ENCODE measurements at places on chromosomes 2 and 18.
A peak's percentile ranks its signal among the peaks of the same experiment; 100 is the strongest.

GRCh38 chr2:57049273-57049672 lies 865.5 kb downstream of the CCDC85A start:
- DNase-seq: no peak

DNA sequence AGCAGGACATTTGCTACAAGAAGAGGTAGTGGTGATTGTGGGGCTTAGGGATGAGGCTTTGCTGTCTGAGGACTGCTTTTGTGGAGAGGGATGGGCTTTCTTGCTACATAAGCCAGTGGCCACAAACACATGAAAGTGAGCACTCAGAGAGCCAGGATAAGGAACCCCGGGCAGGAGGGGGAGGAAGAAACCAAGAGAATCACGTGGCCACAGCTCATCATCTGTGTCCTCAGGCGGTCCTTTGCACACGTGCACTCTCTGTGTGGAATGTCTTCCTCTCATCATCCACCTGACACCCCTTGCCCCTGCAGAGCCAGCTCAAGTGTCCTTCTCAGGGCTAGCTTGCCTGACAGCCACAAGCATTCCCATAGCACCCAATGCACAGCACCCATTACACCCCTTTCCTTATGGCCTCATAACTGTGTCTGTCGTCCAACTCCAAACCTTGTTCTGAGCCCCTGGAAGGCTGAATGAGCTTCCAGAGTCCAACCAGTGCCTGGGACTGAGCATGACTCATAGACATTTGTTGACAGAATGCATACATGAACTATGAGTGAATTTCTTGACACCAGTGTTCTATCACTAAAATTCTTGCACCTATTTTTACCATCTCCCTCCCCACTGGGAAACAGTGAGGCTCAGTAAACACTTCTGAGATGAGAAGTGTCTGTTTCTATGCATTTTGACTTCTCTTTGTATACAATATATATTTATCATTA lies 398.3 kb downstream of the ALK start:
- no peak for DNase-seq

DNA sequence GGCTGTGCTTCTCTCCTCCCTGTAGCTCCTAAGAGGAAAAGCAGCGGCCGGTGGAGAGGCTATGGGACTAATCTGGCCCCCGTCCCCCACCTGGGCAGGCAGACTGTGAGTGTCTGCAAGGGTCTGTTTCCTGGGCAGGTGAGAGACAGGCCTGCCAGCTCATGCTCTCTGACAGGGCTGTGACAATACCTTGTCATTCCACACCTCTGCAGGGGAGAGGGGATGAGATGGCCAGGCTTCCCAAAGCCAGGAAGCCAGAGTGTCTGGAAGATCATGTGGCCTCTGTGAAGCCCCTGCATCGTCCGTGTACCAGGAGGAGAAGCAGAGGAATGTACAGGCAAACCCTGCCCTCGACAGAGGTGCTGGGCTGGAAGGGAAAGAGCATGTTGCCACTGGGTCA lies 142.5 kb upstream of the GATA6 start:
- DNase-seq: no peak

GRCh38 chr2:46385786-46386577 lies 88.8 kb downstream of the EPAS1 start:
- DNase-seq: no peak

- DNase-seq: no peak
These were observed 57.8 kb downstream of the C2orf76 start for GRCh38 chr2:119308793-119309330.

- DNase-seq: no peak
These were observed 483.0 kb upstream of the FSIP2 start for GRCh38 chr2:185255566-185255965.

- no peak for DNase-seq
These were observed 28.8 kb upstream of the INHBB start for GRCh38 chr2:120317180-120317533.

GRCh38 chr2:119739580-119740255 lies 20.0 kb upstream of the PTPN4 start:
- DNase-seq: no peak

DNA sequence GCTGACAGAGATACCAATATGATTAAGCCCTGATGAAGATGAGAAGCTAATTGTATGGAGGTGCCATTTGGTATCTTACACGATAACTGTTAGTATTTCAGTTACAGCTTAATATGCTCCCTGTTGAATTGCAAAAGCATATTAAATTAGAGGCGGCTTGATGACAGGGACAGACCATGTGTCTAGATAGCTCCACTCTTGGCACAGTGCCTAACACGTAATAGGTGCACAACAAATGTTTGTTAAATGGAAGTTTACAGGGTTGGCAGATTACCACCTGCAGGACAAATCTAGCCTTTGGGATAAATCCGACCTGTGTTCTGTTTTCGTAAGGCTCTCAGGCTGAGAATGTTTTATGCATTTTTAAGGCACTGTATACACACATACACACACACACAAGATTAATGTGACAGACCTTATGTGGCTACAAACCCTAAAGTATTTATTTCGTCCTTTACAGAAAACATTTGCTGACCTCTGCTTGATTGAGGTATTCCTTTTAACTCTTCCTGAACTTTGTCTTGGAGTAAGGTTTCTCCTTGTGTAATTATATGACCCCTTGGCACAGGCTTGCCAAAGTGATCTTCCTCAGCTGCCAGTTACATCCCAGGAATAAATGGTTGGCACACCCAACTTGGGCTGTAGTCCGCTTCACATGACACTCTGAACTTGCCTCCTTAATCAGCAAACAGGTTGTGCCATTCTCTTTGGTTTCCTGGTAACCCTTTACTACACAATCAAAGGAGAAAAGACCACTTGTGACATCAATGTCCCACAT lies 348.9 kb downstream of the HRH4 start:
- no peak for DNase-seq

DNA sequence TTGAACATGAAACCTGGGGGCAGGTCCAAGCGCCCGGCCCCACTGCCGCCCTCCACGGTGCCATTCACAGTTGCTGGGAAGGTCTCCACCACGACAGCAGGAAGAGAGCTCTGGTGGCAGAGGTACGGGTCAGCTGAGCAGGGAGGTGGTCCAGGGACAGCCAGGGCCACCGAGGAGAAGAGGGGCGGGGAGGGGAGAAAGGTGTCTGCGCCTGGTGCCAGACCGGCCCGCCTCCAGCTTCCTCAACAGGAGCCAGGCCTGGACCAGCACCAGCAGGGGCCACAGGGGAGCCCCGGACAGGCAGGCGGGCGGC lies 56.2 kb downstream of the BIN1 start:
- DNase-seq: no peak

GRCh38 chr2:41717839-41718238 lies 330.0 kb upstream of the PKDCC start:
- DNase-seq: no peak

- peak; percentile 23 for DNase-seq
These were observed 1.5 kb downstream of the SLC30A3 start for GRCh38 chr2:27261241-27261925.

DNA sequence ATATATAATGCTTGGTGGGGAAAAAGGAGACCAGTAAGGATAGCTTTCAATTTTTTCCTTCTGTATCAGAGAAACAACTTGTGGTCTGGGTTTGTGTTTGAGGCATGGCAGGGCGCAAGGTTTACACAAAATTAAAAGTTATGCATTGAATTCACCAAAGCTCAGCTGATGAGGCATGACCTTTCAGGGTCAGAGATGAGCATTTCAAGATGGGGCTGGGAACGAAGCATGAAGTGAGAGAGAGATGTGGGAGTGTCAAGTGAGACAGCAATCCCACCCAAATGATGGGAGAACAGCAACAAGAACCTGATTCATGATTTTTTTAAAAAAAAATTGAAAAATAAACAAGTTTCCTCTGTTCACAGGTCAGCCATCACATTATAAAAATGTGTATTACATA lies 4.9 kb downstream of the GPR55 start:
- no peak for DNase-seq

DNA sequence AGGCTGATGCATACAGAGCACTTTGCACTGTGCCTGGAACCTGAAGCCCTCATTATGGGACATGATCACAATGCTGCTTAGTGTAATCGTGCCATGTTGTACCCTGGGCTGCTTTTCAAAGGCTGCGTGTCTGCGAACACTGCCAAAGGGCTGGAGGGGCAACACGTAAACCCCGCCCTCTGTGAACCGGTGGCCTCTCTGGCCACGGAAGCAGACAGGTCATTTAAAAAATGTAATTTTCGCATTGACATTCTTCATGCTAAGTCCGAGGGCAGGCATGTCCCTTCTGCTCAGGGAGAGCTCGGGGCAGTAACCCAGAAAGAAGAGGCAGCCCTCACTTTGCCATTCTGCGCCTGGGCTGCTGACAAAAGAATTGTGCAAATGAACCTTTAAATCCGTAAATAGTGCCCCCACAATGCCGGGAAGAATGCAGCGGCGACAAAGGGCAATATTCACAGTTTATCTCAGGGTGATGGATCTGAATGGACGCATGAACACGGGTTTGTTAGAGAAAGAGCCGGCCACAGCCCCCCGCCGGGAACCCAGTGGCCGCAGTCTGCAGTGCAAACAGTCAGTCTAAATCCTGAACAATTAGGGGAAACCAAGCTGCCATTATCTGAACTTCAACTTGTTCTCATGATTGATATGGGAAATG lies 226.1 kb downstream of the MYCN start:
- peak; percentile 92 for DNase-seq

DNA sequence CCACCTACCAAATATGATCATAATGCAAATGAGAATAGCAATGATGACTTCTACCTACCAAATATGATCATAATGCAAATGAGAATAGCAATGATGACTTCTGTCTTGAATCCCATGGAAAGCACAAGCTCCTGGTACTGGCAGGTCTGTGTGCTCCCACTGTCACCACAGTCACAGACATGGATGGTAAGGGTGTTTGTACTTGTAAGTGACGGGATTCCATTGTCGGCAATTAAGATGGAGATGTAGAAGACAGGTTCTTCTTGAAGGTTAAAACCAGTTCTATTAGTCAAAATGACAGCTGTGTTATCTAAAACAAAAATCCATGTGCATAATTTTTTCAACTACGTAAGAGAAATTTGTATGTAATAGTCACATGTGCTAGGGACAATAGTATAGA lies 95.0 kb downstream of the CDH19 start:
- no peak for DNase-seq

Measured in retina (tissue), 1 donor.